Daoy (cell line): ENCODE measurements at places on chromosomes 6 and 20. TPM values are rescaled to one million over a fixed set of nuclear protein-coding genes. Genes with fewer than 3 reads are reported as not detected.

Gene DNMT3B
- total RNA-seq, result 3.7 and 5.4 TPM in 2 replicates

Gene ELOVL2
- 11.3 and 11.5 TPM in 2 replicates for total RNA-seq

Gene ZSCAN16
- 3.5 and 4.8 TPM in 2 replicates for total RNA-seq

Gene SUMO4
- 0.11 TPM in 1 of 2 replicates, not detected in the other for total RNA-seq

Gene GMEB2
- total RNA-seq, result 6.2 and 7.6 TPM in 2 replicates
